ENCODE measurements at places on chromosomes 2 and 18. TPM values are rescaled to one million over a fixed set of nuclear protein-coding genes. Genes with fewer than 3 reads are reported as not detected.

- no peak overlapping the region for H3K27ac ChIP-seq
- no peaks in the 10 kb centered on the region for H3K36me3 ChIP-seq
- no peak for DNase-seq
- peak overlapping the region; percentile 7 for H3K4me3 ChIP-seq
- H3K27me3 ChIP-seq = no peaks in the 10 kb centered on the region
Measured at GRCh38 chr18:3411854-3412268, 38.1 kb upstream of the TGIF1 start.

DNA sequence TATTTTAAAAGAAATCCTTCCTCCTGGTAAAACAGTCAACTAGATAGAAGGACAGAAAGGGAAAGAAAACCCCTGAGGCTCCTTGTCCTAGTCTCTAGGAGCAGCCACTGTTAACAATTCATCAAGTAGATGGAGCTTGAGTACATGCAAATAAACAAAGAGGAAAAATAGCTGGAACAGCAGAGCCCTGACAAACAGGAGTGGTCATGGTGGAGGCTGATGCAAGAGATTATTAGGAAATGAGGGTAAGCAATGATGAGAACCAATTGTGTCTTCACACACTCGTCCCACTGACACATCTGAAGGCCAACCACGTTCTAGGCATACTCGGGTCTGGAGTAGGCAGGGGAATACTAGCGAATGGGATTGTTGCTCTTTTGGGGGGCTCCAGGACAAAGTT is 9.2 kb downstream of the DLGAP1 start:
- no peak for DNase-seq
- no peak overlapping the region for H3K4me3 ChIP-seq
- H3K36me3 ChIP-seq = no peaks in the 10 kb centered on the region
- no peak overlapping the region for H3K27ac ChIP-seq
- H3K27me3 ChIP-seq = no peaks in the 10 kb centered on the region

DNA sequence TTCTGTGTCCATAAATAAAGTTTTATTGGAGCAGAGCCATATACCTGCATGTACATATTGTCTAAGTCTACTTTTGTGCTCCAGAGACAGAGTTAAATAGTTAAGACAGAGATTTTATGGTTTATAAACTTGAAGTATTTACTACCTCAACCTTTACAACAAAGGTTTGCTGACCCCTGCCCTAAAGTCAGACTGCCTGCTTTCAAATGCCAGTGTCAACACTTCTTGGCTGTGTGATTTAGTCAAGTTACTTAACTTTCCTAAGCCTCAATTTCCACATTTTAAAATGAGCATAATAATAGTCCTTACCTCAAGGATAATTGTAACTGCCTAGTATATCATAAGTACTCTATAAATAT is 44.4 kb upstream of the ITPRID2 start:
- no peaks in the 10 kb centered on the region for H3K4me1 ChIP-seq
- H3K4me3 ChIP-seq = no peak overlapping the region
- H3K27me3 ChIP-seq = no peaks in the 10 kb centered on the region
- no peaks in the 10 kb centered on the region for H3K36me3 ChIP-seq
- no peak overlapping the region for H3K27ac ChIP-seq
- DNase-seq = no peak

Gene SATB2
- 5.2 TPM for total RNA-seq

DNA sequence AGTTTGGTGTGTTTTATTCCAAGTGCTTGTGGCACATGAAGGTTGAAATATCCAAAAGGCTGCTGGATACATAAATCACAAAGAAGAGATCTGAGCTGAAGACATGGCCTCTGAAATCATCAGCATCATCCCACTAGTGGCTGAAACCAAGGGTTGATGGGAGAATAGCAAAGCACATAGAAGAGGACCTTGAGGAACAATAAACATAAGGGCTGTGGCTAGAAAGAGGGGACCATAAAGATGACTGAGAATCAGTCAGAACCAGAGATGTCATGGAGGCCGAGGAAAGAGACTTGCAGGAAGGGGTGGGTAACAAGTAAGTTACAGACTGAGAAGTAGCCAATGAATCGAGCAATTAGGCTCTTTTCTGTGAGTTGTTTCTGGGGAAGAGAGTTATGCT is 116.8 kb downstream of the CDC42EP3 start:
- no peak overlapping the region for H3K27ac ChIP-seq
- H3K4me3 ChIP-seq = no peak overlapping the region
- H3K36me3 ChIP-seq = no peaks in the 10 kb centered on the region
- no peaks in the 10 kb centered on the region for H3K4me1 ChIP-seq

DNA sequence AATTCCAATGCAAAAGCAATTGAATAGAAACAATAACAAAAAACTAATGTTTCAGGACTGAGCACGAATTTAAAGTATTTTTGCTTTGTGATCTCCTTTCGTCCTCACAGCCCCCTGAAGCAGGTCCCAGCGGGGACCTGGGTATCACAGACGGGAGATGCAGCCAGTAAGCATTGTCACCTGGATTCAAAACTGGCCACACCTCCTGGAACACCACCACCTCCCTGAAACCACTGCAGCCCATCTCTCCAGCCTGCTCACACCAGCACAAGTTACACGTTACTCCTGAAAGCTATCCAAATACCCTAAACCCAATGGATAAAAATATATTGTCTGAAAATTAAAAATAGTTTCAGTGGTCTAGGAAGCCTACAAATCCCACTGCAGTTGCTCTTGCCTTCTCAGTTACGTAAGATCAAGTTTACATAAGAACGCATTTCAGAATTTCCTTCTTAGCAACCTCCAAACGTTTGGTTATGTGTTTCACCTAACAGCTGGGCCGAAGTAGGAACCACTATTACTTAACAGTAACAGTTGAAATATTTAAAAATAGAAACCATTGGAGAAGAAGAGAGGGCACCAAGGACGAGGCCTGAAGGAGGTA is 178.0 kb downstream of the HDAC4 start:
- H3K4me3 ChIP-seq = no peak overlapping the region
- DNase-seq = no peak
- H3K27me3 ChIP-seq = no peaks in the 10 kb centered on the region
- H3K4me1 ChIP-seq = peaks cover 23% of the 10 kb centered on the region
- peak overlapping the region; percentile 68 for H3K27ac ChIP-seq
- no peaks in the 10 kb centered on the region for H3K36me3 ChIP-seq

Gene ABCA12
- total RNA-seq = 0.68 TPM

GRCh38 chr2:218368621-218369153 is 12.0 kb downstream of the CATIP start:
- H3K36me3 ChIP-seq = no peaks in the 10 kb centered on the region
- H3K4me1 ChIP-seq = peaks cover 4% of the 10 kb centered on the region

Gene SIX2
- total RNA-seq = 1.8 TPM

- H3K4me1 ChIP-seq = no peaks in the 10 kb centered on the region
- H3K4me3 ChIP-seq = no peak overlapping the region
- H3K27ac ChIP-seq = no peak overlapping the region
- H3K36me3 ChIP-seq = no peaks in the 10 kb centered on the region
Measured at GRCh38 chr2:240347949-240348500, 87.4 kb upstream of the GPC1 start.

DNA sequence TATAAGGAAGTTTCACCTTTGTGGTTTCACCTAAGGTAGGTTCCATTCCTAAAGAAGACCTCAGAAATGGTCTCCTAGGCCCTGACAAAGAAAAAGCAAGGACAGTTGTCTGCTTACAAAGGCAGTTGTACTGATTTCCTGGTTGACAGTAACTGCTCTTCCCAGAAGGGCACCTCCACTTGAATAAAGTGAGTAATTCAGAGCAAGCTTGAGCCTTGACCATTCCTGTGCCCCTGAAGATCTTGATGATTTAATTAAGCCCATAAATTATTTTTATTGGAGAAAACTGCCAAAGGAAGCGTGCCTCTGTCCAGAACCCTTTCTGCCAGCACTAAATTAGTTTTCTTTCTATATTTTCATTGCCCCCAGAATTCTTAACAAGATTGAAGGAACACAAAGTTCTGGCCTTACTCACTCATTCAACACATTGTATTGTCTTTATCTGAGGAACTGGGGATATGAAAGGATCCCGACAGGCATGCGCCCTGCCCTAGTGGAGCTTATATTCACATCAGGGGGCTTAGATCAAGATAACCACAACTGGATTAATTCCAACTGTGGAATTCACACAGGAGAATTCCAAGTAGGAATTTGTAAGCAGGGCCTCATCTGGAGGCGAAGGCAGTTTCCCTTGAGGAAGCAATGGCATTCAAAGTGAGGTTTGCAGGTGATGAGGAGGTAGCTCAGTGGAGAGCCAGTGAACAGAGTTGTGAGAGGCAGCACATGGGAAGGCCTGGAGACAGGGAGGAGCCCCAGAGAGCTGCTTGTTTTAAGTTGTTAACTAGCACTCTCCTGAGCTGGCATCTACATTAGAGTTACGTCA is 21.2 kb downstream of the PTRHD1 start:
- H3K4me1 ChIP-seq = no peaks in the 10 kb centered on the region
- DNase-seq = no peak
- no peaks in the 10 kb centered on the region for H3K36me3 ChIP-seq
- no peaks in the 10 kb centered on the region for H3K27me3 ChIP-seq
- H3K4me3 ChIP-seq = no peak overlapping the region

GRCh38 chr2:11955884-11956291 is 209.5 kb downstream of the LPIN1 start:
- no peak for DNase-seq
- no peaks in the 10 kb centered on the region for H3K27me3 ChIP-seq
- H3K4me1 ChIP-seq = no peaks in the 10 kb centered on the region
- no peak overlapping the region for H3K27ac ChIP-seq

DNA sequence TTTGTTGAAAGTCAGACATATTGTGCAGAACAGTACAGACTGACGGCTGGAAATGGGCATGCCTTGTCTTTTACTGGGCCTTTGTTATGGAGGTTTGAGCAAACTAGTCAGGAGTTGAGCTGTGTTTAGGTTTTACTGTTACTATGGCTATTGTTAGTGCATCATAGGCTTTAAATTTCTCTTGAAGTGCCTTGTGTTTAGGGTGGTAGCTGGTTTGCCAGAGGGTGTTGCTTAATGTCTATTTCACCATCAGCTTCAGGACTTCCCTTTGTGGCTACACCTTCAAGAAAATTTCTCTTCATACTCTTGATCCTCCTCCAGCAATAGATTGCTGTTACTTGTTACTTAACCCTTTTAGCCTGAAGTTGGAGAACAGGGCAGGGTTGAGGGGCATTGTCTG is 104.6 kb downstream of the CAPN13 start:
- H3K4me1 ChIP-seq = no peaks in the 10 kb centered on the region
- no peak overlapping the region for H3K4me3 ChIP-seq

Gene DAPL1
- 19.0 TPM for total RNA-seq

Gene CCDC178
- 3.2 TPM for total RNA-seq

- no peaks in the 10 kb centered on the region for H3K27me3 ChIP-seq
- no peak overlapping the region for H3K4me3 ChIP-seq
- no peak overlapping the region for H3K27ac ChIP-seq
- DNase-seq = no peak
Measured at GRCh38 chr2:197298609-197299008, 12.0 kb downstream of the ANKRD44 start.

- H3K27me3 ChIP-seq = no peaks in the 10 kb centered on the region
- no peak overlapping the region for H3K4me3 ChIP-seq
- no peak for DNase-seq
- no peaks in the 10 kb centered on the region for H3K4me1 ChIP-seq
- no peaks in the 10 kb centered on the region for H3K36me3 ChIP-seq
Measured at GRCh38 chr18:22998344-22998743, 65.2 kb downstream of the RBBP8 start.

- H3K4me1 ChIP-seq = no peaks in the 10 kb centered on the region
- no peaks in the 10 kb centered on the region for H3K36me3 ChIP-seq
- no peak overlapping the region for H3K27ac ChIP-seq
- no peaks in the 10 kb centered on the region for H3K27me3 ChIP-seq
Measured at GRCh38 chr18:27120246-27120645, 64.9 kb downstream of the CHST9 start.

- no peak overlapping the region for H3K27ac ChIP-seq
- no peaks in the 10 kb centered on the region for H3K27me3 ChIP-seq
- H3K36me3 ChIP-seq = no peaks in the 10 kb centered on the region
- H3K4me3 ChIP-seq = no peak overlapping the region
- DNase-seq = no peak
- no peaks in the 10 kb centered on the region for H3K4me1 ChIP-seq
Measured at GRCh38 chr18:62897153-62897552, 181.8 kb downstream of the PHLPP1 start.

DNA sequence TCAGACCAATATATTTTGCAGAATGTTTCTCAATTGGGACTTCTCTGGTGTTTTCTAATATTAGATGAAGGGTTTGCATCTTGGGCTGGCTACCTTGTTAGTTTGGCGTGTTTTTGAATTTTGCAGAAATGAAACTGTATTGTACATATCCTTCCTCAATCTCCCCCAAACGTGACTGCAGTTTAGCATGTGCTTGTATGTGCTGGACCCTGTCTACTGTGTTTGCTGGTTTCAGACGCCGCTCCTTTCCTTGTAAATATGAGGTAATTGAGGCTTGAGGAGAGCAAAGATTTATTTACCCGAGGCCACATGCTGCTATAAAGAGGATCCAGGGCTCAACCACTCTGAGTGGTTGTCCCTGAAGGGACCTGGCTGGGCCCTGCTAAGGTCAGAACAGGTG is 57.2 kb downstream of the NGEF start:
- H3K4me1 ChIP-seq = no peaks in the 10 kb centered on the region
- no peaks in the 10 kb centered on the region for H3K36me3 ChIP-seq
- no peak for DNase-seq
- no peak overlapping the region for H3K4me3 ChIP-seq

DNA sequence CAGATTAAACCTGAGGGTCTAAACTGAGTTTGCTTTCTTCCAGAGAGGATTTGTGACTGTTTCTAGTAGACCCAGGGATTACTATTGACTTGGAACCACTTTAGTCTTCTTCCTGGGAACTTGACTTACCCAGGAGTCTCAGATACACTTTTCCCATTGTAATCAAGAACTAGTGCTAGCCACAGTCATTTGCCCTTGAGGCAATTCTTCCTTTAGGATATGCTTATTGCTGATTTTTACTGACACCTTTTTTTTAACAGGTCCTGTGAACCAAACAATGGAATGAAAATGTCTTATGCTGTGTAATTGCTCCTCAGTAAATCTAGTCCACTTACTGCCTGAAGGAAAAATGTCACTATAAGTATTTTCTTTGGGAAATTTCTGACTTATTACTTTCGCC is 78.3 kb downstream of the TAF4B start:
- H3K27me3 ChIP-seq = no peaks in the 10 kb centered on the region
- H3K4me3 ChIP-seq = no peak overlapping the region
- no peak overlapping the region for H3K27ac ChIP-seq
- no peaks in the 10 kb centered on the region for H3K4me1 ChIP-seq

Gene MFSD6
- 89.1 TPM for total RNA-seq

Gene TMEM163
- 23.1 TPM for total RNA-seq

DNA sequence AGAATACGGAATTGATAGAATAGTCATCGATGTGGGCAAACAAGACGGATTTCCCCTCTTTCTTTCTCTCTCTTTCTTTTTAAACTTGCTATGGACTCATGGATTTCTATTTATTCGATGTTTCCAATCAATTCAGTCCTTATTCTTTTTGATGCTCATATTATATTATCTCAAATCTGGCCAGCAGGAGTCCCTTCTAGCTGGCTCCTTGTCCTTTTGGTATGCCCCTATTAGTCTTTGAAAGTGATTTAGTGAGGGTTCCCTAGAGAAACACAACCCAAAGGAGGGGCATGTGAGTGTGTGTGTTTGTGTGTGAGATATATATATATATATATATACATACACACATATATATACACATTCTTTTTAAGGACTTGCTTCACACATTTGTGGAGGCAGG is 23.5 kb upstream of the BIN1 start:
- no peaks in the 10 kb centered on the region for H3K36me3 ChIP-seq
- no peak overlapping the region for H3K4me3 ChIP-seq
- DNase-seq = no peak
- H3K27ac ChIP-seq = no peak overlapping the region
- no peaks in the 10 kb centered on the region for H3K27me3 ChIP-seq
